ENCODE measurements at places on chromosomes 3 and 15. TPM values are rescaled to one million over a fixed set of nuclear protein-coding genes. Genes with fewer than 3 reads are reported as not detected.

Gene ATP8B4
- 0.34 TPM for total RNA-seq

Gene GPR149
- total RNA-seq, result not detected

Gene KLHL40
- not detected for total RNA-seq

Gene SNX22
- total RNA-seq, result under 0.01 TPM

Gene NOX5
- total RNA-seq, result not detected

Gene CHRM5
- total RNA-seq, result not detected
